Naive thymus-derived CD8-positive, alpha-beta T cell (primary cell): ENCODE measurements at places on chromosomes 4 and X.

DNA sequence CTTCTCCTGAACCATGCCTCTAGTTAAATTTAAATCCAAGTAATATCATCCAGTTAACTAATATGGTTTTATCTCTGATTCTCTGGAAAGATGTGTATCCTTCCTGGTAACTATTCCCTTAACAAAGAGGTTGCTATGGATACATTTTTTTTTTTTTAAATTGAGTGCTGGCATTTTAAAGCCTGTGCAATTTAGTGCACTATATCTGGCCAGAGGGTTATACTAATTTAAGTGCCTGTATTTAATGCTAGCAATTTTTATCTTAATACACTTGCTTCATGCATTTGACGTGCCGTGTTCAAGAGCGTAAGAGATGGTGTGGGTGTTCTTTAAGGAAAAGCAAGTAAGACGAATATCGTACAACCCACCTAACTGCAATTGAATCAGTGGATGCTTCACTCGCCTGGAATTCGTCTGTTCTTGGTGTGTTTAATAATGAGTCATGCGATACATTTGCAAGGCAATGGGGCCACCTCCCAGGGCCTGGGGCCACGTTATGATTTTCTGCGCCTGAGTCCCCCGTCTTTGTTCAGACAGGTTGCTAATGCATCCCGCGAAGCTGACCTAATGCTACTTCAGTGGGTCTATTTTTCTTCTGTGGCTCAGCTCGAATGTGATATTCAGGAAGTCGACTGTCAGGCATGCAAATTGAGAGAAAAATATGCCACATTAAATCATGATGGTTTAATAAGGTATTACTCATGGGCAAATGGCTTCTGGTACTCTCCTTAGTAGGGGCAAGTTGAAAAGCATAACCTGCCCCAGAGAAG lies 14.2 kb upstream of the MID1 start:
- DNase-seq, result no peak

DNA sequence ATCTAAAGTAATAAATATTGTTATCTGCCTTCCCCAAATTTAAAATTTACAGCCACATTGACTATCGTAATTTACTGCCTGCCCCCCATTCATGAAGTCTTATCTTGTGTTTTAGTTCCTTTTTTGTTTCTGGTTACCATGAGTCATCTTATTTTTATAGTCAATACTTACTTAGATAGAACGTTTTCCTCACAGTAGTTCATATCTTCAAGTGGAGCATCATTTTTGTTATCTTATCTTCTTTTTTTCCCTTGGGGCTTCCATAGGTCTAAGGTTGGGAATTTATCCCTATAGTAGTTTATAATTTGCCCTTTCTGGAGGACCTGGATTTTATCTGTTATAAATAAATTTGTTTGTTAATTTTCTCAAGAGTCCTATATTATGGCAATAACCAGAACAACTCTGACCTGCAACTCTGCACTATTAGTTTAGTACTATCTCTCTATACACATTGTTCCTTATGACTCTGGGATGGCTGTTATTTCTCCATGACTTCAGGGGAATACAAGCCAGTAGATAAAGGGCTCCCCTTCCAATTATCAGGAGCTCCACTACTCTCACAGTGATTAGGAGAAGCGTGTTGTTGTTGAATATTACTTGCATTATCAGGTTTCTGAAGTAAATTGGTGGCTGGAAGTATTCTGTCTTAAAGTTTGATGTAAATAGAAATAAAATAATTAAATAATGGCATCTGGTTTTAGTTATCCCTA lies 330.6 kb downstream of the GALNTL6 start:
- DNase-seq, result no peak

GRCh38 chrX:8846266-8846665 lies 45.1 kb upstream of the FAM9A start:
- DNase-seq, result no peak

GRCh38 chr4:109614466-109614865 lies 54.4 kb downstream of the MCUB start:
- DNase-seq, result no peak

GRCh38 chr4:97394653-97395052 lies 748.6 kb downstream of the STPG2 start:
- DNase-seq, result no peak

- DNase-seq, result no peak
These were observed 116.7 kb downstream of the SPCS3 start for GRCh38 chr4:176436293-176436973.

DNA sequence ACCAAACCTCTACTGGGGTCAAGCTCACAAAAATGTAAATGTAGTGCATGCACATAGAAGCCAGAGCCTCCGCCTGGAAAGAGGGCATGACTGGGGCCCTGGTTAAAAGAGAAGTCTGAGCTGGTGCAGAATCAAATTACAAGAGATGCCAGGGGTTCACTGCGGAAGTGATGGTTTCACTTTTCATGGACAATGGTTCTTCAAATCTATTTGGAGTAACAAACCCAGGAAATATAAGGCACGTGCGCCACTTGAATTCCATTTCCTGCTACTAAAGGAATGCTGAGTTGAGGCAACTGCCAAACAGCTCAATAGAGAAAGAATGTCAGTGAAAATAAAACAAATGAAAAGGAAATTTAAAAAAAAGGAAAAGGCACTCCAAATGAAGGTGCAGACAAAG lies 79.8 kb downstream of the FUNDC1 start:
- no peak for DNase-seq
